ENCODE measurements at places on chromosomes 2 and 18.

DNA sequence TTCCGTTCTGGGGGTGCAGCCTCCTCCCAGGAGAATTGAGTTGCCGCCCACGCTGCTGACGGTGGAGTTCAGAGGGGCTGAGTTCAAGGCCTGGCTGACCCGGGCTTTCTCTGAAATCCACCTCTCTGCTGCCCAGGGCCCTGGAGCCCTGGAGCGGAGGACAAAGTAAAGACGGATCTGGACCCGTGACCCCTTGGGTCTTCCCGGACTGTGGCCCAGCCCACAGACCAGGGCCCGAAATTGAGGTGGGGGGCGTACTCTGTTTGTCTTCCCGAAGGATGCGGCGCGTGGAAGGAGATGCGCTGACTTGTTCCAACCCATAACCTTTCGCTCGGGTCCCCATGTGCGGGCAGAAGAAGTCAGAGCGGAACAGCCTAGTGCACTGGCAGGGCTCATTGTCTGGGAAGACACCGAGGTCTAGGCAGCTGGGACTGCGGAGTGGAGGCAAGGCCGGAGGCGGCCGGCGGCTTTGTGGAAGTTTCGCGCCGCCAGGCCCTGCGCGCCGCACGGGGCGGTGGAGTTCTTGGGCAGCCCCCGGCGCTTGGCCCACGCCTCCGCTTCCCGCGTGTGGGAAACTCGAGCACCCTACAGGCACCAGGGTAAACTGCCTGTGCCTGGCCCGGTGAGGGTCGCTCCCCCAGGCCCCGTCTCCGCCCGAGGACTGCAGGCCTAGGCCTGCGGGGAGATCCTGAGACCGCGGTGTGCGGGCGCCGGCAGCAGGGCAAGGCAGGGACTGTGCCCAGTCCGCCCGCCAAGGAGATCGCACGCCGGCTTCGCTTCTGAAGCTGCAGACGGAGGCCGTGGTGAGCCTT, 9.8 kb downstream of the POU3F3 start:
- no peak for DNase-seq

DNA sequence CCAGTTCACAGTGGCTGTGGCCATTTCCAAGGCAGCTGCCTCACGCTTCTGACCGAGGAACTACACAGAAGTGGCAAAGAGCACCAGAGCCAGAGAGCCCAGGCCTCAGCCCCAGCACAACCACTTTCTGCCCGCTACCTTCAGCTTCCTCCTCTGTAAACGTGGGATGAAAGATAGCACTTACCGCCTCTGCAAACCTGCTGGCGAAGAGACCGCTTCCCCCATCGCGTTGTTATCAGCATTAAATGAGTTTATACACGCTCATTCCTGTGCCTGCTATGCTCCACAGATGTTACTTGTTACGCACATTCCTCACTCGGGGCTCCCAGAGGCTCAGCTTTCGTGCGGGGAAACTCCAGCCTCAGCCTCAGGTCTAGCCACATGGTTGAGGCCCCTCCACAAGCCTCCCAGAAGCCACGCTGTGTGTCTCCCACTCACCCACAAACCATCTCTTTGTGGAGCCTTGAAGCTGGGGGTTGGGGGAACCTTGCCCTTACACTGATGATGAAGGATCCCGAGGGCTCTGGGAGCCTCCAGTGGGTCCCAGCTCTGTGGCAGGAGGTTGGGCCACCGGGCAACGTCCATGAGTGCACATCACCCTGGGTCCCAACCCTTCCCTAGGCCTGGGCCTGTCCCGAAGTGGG, 63.3 kb upstream of the SMAD7 start:
- no peak for DNase-seq

- DNase-seq = no peak
Observed at GRCh38 chr2:57979158-57979557, 67.4 kb upstream of the VRK2 start.

DNA sequence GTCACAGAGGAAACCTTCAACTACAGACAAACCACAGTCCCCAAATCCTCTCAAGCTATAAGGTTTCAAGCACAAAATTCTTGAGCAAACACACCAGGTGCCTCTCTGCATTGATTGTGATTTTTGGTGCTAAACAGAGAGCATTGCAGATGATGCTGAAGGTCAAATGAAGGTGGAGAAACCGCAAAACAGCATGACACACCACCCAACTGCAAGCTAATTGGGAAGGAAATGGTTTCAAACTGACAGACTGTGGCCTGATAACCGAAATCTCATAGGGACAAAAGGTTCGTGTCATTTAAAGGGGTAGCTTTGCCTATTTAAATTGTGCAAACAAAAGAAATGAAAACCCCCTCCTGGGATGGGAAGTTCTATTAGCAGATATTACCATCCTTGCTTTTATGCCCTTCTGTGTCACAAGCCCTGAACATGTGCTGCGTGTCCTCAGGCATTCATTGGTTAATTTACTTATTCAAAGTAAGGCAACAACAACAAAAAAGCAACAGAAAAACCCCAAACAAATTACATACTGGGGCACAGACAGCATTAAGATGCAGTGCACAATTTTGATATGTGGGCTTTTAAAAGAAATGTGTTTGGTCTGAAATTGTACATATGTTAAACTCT, 154.9 kb downstream of the AQP4 start:
- no peak for DNase-seq

- no peak for DNase-seq
Observed at GRCh38 chr18:27780061-27780745, 396.7 kb downstream of the CDH2 start.

DNA sequence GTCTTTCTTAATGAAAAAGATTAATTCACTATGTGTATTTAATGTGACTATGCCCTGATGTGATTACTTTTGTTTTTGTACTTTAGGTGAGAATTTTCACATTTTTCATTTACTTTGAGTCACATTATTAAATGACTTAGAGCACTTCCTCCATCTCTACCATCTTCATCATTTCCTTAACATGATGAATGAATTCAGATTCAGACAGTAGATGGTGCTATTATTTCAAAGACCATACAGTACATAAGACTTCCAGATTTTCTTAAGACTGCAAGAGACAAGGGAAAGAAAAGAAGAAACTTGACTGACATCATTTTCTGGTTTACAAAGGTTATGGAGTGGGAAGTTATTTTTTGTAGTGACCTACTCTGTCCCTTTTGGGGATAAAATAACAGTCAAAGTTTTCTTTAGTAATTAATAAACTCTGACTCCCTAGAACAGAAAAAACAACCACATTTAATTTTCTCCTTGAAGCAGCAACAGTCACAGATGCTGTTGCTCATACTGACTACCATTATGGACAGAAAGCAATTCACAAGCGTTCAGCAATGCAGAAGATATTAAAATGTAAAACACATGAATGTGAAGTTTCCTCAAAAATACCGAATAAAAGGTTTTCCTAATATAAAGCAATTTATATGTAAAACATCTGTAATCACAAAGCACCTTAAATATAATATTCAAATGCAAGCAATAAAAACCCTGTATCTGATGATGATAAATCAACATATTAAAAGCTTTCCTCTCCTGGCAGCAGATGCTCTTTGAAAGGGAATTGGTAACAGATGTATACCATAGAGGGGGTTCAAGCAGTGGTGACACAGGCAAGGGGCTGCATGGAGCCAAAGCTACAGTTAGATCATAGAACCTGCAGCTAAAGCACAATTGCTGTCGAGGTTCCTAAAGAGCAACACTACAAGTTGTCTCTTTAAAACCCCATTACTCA, 1010.9 kb upstream of the NXPH2 start:
- no peak for DNase-seq
